ENCODE measurements at places on chromosomes 3 and 15. TPM values are rescaled to one million over a fixed set of nuclear protein-coding genes. Genes with fewer than 3 reads are reported as not detected.

Gene NOX5
- total RNA-seq = 0.31 TPM

Gene PFKFB4
- total RNA-seq = 14.0 TPM

Gene MASP1
- not detected for total RNA-seq

Gene NR2E3
- 0.38 TPM for total RNA-seq

Gene ALDH1L1
- total RNA-seq = 0.64 TPM

Gene HRG
- not detected for total RNA-seq

Gene THRB
- total RNA-seq = 0.99 TPM

Gene SCG5
- total RNA-seq = 2.1 TPM

Gene FETUB
- total RNA-seq = 0.05 TPM

Gene CPNE4
- total RNA-seq = 5.0 TPM

Gene SLC22A13
- not detected for total RNA-seq

Gene SEMA5B
- 0.29 TPM for total RNA-seq

Gene PLA2G4E
- not detected for total RNA-seq

Gene SLC24A5
- total RNA-seq = not detected

Gene KBTBD13
- not detected for total RNA-seq

Gene NRG4
- 1.7 TPM for total RNA-seq

Gene CHAC1
- total RNA-seq = 2.6 TPM

Gene SEMA6D
- not detected for total RNA-seq

Gene HGD
- total RNA-seq = 17.6 TPM

Gene EXD1
- total RNA-seq = not detected

Gene FSTL1
- total RNA-seq = 65.7 TPM

Gene CELF6
- not detected for total RNA-seq

Gene CPNE9
- total RNA-seq = not detected

Gene ANKRD63
- total RNA-seq = 0.19 TPM

Gene CHRM5
- total RNA-seq = 0.01 TPM

Gene TMEM108
- total RNA-seq = not detected

Gene HMCES
- total RNA-seq = 41.7 TPM

Gene ZWILCH
- total RNA-seq = 37.8 TPM

Gene FEZF2
- total RNA-seq = not detected

Gene BRK1
- 179 TPM for total RNA-seq

Gene PCSK6
- 11.4 TPM for total RNA-seq

Gene BBX
- total RNA-seq = 19.0 TPM

Gene GMPPB
- 21.3 TPM for total RNA-seq

Gene UNC13C
- total RNA-seq = not detected

Gene CSTA
- total RNA-seq = 0.95 TPM

Gene SENP8
- total RNA-seq = 1.3 TPM

Gene TMEM212
- total RNA-seq = not detected

Gene GOLGA8Q
- 0.38 TPM for total RNA-seq

Gene SHF
- total RNA-seq = 0.76 TPM

Gene PIK3R4
- total RNA-seq = 16.6 TPM

Gene COL8A1
- total RNA-seq = not detected

Gene SOX14
- total RNA-seq = not detected

Gene HDC
- total RNA-seq = 0.16 TPM

Gene SNX33
- 12.8 TPM for total RNA-seq

Gene PP2D1
- total RNA-seq = not detected

Gene SLC22A14
- total RNA-seq = not detected

Gene TTLL13
- 0.48 TPM for total RNA-seq

Gene CDCP1
- 13.6 TPM for total RNA-seq

Measured in A549 treated with CpdA at 1 μM for 4 hours (cell line).